ENCODE measurements at places on chromosomes 5 and 9.

- DNase-seq = no peak
Observed at GRCh38 chr9:94222870-94223269, 36.2 kb upstream of the ZNF169 start.

DNA sequence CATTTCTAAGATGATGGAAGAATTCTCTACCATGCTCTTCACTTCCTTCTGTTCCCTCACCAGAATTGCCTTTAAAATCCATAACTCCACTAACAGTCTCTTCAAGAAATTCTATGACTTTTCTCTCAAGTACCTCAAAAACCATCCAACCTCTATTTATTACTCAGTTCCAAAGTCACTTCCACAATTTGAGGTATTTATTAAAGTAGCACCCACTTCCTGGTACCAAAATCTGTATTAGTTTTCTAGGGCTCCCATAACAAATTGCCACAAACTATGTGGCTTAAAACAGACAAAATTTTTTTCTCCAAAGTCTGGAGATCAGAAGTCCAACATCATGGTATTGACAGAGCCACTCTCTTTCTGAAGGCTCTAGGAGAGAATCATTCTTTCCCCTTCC lies 4.9 kb upstream of the SPTLC1 start:
- DNase-seq = no peak

- DNase-seq = no peak
Observed at GRCh38 chr5:163735069-163735468, 229.7 kb downstream of the MAT2B start.

DNA sequence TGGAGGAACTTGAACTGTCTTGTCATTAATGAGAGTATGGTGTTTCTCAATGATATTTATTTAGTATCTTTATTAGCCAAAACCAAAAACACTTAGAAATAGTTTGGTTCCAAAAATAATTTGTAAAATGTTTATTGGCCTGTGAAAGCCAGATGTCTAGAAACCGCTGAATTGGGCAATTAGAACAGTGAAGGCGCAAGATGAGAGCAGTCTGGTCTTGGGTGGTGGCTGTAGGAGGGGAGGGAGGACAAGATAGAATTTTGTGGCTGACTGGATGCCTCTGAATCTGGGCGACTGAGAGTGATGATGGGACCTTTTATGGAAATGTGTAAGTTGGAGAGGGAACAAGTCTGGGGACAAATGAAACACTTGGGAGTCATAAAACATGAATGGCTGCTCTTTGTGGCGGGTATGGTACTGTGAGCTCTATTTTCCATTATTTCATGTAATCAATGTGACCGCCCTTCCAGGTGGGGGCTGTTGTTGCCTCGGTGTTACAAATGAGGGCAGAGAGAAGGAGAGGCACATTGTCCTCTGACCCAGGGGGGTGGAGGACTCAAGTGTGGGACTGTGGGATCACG lies 35.5 kb downstream of the PDZD2 start:
- DNase-seq = no peak

GRCh38 chr5:130111746-130112145 lies 207.5 kb downstream of the CHSY3 start:
- no peak for DNase-seq

- no peak for DNase-seq
Observed at GRCh38 chr9:107049046-107049802, 186.3 kb downstream of the ZNF462 start.

GRCh38 chr5:57402348-57402747 lies 80.3 kb downstream of the ACTBL2 start:
- DNase-seq = no peak

Data from CD4-positive, alpha-beta T cell treated with Interleukin-4 for 4 hours (primary cell).